ENCODE measurements at places on chromosomes 3 and 15. TPM values are rescaled to one million over a fixed set of nuclear protein-coding genes. Genes with fewer than 3 reads are reported as not detected.

Gene GPR62
- not detected for total RNA-seq

Gene RETNLB
- not detected for total RNA-seq

Gene PARP3
- 23.5 TPM for total RNA-seq

GRCh38 chr15:73560501-73561117, 72.6 kb downstream of the NPTN start:
- DNase-seq, result no peak

Gene PRR20G
- total RNA-seq, result not detected

- DNase-seq, result no peak
These were observed 43.1 kb upstream of the HACD2 start for GRCh38 chr3:123627673-123628670.

Gene BCL2A1
- total RNA-seq, result 33.6 TPM

GRCh38 chr3:45187694-45188141, 38.4 kb downstream of the TMEM158 start:
- no peak for DNase-seq

Gene FSIP1
- 0.75 TPM for total RNA-seq

DNA sequence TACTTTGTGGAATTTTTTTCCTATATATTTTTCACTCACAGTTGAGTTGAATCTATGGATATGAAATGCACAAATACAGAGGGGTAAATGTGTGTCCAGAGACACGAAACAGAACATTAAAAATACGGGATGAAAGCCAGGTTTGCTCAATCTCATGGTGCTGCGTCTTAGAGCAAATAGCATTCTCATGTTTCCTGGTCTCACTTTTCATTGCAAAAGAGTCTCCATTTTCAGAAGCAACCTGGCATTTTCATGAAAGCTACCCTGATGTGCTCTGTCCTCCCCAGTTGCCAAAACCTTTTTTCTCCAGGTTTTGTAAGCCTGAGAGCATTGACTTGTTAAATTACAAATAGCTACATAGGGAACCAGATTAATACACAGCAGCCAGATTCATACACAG, 49.5 kb upstream of the MBNL1 start:
- DNase-seq, result no peak

- DNase-seq, result no peak
These were observed 3.1 kb downstream of the CIDEC start for GRCh38 chr3:9876991-9877390.

Gene TEX55
- total RNA-seq, result not detected

GRCh38 chr3:156151824-156152428, 31.5 kb downstream of the KCNAB1 start:
- peak; percentile 61 for DNase-seq

DNA sequence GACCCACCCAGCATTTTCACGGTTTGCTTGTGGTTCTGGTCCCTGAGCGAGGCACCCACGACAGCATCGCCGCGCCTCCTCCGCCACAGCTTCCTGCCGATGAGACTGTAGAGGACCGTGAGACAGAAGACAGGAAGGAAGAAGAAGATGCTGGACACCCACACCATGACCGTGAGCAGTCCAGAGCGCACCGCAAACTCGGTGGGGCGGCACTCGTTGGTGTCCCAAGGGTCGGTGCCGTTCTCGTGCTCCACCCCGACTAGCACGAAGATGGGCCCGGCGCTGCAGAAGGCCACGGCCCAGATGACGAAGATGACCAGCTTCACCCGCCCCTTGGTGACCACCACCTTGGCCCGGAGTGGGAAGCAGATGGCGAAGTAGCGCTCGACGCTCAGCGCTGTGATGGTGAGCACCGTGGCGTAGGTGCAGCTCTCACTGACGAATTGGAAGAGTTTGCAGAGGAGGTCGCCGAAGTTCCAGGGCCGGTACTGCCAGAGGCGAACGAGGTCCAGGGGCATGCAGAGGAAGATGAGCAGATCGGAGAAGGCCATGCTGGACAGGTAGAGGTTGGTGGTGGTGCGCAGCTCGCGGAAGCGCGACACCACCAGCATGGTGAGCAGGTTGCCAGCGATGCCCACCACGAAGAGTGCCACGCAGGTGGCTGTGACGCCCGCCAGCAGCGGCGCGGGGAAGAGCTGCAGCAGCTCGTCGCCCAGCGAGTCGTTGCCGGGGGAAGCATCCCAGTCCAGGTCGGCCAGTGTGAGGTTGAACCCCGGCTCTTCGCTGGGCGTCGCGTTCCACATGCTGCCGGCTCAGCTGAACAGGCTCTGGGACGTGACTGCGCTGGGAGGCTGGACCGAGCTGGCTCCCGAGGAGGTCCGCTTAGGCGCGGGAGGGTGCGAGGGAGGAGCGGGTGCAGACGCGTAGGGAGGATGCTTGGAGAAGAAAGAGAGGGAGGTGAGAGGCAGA, at the start of gene GHSR:
TSS of gene GHSR (minus strand) at position 846 of the 969 bp plus-strand sequence. CDS start at position 803, 43 bp downstream.
- DNase-seq, result peak; percentile 43

- no peak for DNase-seq
These were observed 199.1 kb downstream of the FOXP1 start for GRCh38 chr3:71384388-71384787.

Measured in activated naive CD8-positive, alpha-beta T cell treated with anti-CD3 and anti-CD28 coated beads, Interleukin-2, amount 10 ng/mL, durations not matched to agents 7 days and 5 days (primary cell).